ENCODE measurements at places on chromosomes 2 and 18.

DNA sequence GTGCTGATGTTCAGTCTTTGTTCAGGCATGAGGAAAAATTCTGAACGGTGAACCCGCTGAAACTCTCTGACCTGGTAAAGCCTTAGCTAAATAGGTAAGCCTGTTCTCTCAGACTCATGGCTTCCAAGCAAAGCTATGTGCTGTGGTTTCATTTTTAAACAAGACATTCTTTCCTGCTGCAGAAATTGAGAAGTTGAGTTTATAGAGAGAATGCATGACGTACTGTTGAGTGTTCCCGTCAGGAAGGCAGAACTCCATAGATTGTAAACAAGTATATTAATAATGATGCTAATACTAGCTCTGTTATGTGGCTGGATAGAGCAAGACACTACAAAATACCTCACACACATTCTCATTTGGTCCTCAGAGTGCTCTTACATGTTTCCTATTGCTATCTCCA lies 424.0 kb upstream of the CRIM1 start:
- no peak for DNase-seq

DNA sequence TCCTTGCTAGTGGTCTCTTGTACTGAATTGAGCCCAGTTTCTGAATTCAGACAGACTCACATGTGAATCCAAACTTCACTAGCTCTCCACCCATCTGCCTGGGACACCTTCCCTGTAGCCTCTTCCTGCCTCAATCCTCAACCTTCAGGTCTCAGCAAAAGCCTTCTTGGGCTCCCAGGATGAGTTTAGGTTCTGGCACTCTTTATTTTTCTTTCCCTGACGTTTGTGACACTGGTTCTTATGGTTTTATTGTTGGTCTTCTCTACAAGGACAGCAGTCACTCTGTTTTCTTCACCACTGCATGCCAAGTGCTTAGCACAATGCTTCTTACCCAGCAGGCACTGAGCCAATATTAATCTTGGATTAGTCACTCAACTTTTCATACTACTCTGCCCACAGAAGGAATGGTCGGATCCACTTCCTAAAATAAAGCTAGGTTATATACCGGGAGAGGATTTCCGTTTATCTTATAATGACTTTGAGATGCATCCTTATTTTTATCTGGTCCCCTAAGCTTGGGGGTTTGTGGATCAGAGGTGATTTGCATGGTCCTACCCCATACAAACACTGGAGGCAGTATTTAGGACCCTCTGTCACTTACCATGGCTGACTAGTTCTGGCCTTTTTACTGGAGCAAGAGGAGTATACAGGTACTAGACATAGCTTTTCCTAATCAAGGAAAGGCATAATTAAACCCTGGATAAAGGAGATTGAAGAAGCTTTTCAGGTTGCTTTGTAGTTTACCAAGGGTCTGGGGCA lies 186.3 kb downstream of the MYCN start:
- no peak for DNase-seq

DNA sequence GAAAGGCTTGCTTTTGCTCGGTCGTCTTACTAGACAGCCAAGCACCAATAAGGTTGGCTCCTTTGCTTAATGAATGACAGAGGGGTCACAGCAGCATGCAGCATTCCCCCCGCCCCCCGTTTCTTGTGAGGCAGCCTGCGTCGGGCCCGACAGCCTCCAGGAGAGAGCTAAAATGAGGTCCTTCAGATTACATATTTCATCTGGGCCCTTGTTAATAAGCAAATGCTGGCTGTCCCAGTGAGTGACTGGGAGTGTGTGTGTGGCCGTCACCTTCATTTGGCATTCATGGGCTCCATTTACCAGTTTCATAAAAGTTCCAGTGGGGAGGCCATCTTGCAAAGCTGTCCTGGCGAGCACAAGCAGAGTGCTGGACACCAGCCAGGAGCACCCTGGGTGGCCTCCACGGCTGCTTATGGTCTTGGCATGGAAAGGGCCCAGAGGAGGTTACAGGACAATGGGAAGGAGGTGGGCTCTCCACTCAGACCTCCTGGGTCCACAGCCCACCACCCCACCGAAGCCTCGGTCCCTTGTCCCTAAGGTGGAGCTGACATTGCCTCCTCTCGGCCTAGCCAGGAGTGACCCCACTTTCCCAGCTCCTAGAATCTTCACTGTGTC lies 37.2 kb downstream of the ODC1 start:
- DNase-seq: no peak

- DNase-seq: no peak
These were observed 744.4 kb downstream of the KCNJ3 start for GRCh38 chr2:155442755-155443372.

DNA sequence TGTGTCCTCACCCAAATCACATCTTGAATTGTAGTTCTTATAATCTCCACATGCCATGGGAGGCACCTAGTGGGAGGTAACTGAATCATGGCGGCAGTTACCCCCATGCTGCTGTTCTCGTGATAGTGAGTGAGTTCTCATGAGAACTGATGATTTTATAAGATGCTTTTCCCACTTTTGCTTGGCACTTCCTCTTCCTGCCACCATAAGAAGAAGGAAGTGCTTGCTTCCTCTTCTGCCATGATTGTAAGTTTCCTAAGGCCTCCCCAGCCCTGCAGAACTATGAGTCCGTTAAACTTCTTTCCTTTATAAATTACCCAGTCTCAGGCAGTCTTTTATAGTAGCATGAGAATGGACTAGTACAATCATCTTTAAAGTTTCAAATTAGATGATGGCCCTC lies 902.4 kb upstream of the PIK3C3 start:
- DNase-seq: no peak

DNA sequence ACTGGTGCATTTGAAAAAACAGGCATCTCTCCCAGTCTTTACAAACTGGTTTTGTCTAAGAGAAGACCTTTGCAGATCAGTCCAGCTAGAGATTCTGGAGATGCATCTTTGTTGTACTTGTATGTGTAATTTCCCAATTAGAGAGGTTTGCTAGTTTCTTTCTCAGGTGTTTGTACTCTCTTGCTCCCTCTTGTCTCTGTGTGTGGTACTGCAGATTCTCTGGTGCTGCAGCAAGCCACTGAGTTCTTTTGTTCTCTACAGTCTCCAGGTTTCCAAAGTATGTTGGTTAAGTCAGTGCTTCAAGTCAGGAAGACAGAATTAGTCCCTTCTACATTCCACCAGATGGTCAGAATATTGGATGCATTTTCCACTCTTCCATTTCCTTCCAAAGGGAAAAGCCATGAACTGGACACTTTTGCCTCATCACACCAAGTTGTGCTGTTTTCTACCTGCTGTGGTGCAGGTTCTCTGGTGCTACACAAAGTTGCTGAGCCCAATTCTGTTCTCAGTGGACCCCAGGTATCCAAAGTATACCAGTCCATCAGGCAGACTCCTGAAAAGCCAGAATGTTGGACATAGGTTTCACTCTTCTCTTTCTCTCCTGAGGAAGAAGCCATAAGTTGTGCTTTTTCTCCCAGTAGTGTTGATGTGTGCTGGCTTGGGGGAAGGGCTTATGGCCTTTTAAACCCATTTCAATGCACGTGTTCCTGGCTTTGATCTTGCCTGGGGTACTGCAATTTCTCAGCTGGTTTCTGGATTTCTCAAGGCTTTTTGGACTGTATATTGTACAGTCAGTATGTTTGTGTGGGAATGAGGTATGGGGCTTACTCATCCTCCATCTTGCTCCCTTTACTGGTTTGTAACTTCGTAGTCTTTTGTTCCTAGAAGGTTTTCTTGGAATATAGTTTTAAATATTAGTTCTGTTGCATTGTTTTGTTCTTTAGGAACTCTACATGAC lies 29.8 kb downstream of the EPC2 start:
- no peak for DNase-seq

GRCh38 chr2:29115797-29116781 lies 874 bp downstream of the CLIP4 start:
- DNase-seq: peak; percentile 49

DNA sequence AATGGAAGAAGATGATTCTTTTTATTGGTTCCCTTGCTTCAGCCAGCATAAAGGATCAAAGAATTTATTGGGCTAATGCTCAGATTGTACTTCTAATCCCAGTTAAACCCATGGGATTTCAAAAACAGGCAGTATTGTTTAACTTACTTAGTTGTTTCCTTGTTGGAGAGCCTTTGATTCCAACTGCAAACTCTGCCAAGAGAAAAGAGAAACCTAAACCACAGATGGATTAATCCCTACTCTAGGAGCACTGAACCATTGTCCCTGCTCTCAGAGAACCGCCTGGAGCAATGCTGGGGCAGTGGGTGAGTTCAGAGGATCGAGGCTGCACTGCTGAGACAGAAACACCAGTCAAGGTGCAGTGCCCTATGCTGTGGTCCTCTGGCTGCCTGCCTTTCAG lies 44.9 kb upstream of the SIGLEC15 start:
- no peak for DNase-seq

- no peak for DNase-seq
These were observed 2.7 kb downstream of the LAPTM4A start for GRCh38 chr2:20048488-20049448.

GRCh38 chr2:227827143-227827542 lies 13.5 kb downstream of the CCL20 start:
- no peak for DNase-seq

- no peak for DNase-seq
These were observed 154.0 kb downstream of the INHBB start for GRCh38 chr2:120499784-120500495.

DNA sequence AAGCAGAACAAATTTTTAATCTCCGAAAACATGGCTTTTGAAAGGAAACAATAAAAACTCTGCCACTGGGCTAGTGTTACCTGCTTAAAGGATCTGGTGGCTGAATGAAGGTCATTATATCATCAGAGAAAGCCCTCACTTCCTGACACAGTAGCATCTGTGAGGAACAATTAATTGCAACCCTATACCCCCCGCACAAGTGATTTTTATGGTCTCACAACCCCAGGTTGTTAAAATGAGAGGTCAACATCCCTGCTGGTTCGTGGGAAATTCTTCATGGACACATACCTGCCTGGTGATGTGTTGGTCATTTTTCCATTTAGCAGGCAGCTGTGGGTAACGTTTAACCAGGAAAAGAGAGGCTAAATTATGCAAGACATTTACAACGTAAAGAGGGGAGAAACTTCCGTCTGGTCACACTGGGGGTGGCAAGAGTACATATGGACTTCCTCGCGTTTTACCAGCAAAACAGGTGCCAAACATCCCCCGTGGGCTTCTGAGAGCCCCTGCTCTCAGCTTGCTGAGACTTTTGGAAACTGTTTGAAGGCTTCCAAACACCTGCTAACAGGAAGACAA lies 29.2 kb downstream of the NIFK start:
- no peak for DNase-seq

DNA sequence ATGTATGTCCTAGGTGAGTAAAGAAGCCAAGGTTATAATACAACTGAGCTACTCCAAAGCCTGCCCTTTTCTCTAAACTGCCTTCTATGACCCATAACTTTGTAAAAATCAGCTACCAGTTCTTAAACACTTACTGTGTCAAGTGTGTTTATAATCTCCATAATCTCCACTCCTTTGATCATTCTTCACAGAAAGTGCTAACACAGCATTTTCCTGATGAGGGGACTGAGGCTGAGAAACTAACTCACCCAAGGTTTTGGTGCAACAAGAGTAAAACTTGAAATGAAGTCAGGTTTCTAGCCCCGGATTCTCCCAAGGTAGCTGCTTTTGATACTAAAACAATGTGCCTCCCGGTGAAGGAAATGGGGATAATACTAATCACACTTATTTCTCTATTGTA lies 1.9 kb upstream of the C2orf49 start:
- no peak for DNase-seq

DNA sequence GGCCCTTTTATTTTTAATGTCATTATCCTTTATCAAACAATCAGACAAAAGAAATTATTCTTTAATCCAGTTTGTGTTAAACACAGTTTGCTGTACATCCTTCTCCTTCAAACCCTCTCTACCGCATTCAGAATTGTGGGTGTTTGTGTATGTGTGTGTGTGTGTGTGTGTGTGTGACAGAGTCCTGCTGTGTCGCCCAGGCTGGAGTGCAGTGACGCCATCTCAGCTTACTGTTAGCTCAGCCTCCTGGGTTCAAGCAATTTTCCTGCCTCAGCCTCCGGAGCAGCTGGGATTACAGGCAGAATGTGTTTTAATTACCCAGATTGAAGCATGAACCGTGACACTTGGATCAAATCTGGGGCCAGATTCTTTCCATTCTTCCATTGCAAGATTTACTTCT lies 723.7 kb downstream of the DCDC2C start:
- no peak for DNase-seq

DNA sequence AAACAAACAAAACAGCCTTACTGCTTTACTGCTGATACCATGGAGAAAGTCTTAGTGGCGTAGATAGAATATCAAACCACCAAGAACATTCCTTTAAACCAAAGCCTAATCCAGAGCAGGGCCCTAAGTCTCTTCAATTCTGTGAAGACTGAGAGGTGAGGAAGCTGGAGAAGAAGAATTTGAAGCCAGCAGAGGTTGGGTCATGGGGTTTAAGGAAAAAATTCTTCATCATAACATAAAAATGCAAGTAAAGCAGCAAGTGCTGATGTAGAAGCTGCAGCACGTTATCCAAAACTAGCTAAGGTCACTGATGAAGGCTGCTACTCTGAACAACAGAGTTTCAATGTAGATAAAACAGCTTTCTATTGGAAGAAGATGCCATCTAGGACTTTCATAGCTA lies 77.1 kb downstream of the MTA3 start:
- DNase-seq: no peak

DNA sequence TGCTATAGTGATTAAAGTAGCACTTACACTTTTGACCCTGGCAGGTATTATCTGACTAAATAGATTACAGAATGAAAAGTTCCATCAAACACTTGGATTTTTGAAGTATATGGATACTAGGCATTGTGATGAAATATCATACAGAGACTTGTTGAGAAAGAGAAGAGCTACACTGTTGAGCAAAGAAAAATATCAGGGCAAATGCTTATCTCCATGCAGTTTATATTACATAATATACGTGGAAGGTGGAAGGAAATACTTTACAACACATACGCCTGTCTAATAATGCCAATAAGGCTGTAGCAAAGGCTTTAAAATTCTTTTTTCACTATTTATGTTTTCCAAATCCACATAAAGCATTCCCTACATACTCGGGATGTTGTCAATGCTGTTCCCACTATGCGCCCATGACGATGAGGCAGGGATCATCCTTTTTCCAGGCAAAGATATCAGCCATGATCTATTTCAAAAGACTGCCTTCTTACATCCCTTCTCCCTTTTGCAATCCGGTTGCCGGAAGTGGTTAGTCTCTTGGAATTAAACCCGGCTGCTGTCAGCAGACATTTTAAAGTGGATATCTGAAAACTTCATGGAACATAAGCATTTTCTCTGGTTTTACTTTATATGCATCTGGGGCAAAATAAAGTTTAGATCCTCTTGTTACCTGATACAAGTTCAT lies 92.6 kb upstream of the ITGA4 start:
- no peak for DNase-seq

GRCh38 chr2:197435598-197436420 lies 981 bp upstream of the SF3B1 start:
- no peak for DNase-seq

DNA sequence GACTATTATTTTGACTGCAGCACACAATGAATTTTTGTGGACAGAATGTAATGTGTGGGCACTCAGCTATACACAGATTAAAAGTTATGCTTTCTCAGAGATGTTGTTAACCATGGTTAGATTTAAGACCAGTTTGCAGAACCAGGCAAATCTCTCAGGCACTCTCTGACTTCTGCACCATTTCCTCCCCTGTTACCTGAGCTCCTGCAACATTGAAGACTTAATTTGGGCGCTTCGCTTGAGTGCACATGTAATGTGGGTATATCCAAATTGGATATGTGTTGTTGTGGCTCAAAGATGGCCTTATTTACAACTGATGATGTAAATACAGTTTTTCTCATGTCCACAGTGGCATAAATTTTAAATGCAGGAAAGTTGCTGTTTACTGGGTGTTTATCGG lies 469.4 kb downstream of the PTPRM start:
- no peak for DNase-seq

- no peak for DNase-seq
These were observed 232.7 kb downstream of the PRKCE start for GRCh38 chr2:45884126-45884525.

Measured in stimulated activated CD4-positive, alpha-beta T cell treated with anti-CD3 and anti-CD28 coated beads, TNF-alpha, amount 100 ng/mL, for 4 hours (primary cell).